Breast epithelium (tissue), 4 donors: ENCODE measurements at places on chromosomes 7 and 10. TPM values are rescaled to one million over a fixed set of nuclear protein-coding genes. Genes with fewer than 3 reads are reported as not detected.

The ZNF804B gene
- total RNA-seq = not detected

The AGR3 gene
- not detected for total RNA-seq

The SMKR1 gene
- not detected for total RNA-seq

The FAM25G gene
- not detected for total RNA-seq

The ATP5F1C gene
- 224 TPM for total RNA-seq

The ZNF25 gene
- total RNA-seq = 13.8 TPM

The DNAAF5 gene
- 23.6 TPM for total RNA-seq

DNA sequence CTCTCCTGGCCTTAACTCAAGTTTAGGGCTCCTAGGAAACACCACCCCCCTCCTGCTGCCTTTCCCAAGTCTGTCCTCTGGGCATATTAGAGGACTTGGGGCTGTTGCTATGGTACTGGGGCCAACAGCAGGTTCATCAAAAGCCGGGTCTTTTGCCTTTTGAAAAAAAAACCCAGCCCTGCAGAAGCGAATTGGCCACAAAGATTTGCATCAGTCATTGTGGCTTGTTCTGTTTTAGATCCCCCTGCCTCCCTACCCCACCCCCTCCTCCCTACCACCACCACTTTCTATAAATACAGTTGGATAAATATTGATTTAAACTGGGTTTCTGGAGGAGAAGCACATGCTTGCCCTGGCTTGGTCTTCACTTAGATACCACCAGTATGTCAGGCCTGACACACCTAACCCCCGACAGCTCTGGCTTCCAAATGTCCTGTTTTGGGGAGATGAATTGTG is 7.0 kb downstream of the MXI1 start:
- no peak for DNase-seq

DNA sequence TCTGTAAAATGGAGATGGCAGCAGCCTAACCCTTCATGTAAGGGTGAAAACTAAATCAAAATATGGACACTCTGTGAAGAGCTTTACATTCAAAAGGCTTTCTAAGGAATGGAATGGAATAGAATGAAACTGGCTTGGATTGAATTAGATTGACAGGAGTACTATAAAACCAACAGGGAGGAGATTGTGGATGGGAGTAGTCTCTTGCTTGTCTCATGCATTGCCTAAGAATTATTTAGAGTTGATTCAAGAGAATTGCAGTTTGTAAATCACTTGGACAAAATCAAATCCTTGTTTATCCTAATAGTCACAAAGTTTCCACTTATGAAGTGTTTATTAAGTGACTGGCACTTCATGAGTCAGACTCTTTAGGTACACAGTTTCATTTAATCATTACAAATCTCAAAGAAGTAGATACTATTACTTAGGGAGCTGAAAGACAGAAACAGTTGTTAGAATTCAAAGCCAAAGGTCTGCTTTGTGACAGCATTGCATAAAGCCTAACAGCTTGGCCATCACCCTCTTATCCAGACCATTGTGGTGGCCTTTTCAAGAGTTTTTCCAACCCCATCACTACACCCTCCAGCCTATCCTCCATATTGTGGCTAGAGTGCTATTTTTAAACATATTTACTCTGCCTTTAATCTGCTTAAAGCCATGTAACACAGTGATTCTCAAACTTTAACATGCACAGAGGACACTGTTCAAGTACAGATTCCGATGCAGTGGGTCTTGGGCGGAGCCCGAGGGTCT is 91.9 kb upstream of the GHITM start:
- no peak for DNase-seq

- no peak for DNase-seq
Observed at GRCh38 chr10:121134711-121135110, 283.5 kb downstream of the WDR11 start.

DNA sequence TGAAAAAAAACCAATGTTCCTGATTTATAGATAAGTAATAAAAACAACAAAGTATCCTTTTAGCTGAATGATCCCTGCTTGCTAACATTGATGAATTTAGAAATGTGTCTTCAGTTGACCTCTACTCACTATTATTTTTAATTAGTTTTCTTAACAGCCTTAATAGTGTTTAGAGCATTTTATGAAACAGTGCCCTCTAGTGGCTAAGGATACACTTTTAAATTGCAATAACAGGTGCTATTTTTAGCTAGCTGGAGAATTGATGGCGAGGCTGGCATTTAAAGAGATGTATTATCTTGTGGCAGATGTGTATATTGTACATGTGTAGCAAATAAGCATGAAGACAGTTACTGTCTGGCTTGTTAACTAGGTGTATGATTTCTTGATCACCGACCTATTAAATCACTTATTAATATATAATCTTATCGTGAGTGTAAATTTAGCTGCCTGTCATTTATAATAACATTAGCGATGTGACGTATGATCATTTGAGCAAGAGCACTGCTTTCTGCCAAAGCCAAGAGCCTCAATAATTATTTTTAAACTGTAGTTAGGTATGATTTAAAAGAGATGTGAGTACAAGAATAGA is 451.9 kb downstream of the DPP6 start:
- DNase-seq = no peak

DNA sequence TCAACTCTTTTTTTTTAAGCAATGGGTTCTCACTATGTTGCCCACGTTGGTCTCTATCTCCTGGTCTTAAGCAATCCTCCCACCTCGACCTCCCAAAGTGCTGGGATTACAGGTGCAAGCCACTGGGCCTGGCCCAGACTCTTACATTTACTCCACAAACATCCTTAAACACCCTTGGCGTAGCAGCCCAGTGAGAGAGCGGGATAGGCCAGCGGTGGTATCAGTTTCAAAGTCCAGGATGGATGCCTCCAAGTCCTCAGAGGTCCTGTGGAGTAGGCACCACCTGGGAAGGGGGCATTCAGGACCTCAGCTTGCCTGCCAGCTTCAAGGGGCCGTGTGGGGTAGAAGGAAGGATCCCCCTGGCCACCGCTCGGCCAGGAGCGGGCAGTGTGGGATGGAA is 18.1 kb upstream of the VPS37D start:
- no peak for DNase-seq

DNA sequence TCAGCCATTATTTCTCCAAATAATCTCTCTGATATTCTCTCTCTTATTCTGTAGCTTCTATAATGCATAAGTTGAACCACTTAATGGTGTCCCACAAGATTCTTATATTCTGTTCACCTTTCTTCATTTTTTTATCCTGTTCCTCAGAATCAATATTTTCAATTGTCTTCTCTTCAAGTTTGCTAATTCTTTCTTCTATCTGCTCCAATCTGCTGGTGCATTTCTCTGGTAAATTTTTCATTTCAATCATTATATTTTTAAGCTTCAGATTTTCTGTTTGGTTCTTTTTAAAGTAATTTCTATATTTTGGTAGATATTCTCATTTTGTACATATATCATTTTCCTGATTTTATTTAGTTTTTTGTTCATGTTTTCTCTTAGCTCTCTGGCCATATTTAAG is 272.6 kb downstream of the ZEB1 start:
- DNase-seq = no peak

DNA sequence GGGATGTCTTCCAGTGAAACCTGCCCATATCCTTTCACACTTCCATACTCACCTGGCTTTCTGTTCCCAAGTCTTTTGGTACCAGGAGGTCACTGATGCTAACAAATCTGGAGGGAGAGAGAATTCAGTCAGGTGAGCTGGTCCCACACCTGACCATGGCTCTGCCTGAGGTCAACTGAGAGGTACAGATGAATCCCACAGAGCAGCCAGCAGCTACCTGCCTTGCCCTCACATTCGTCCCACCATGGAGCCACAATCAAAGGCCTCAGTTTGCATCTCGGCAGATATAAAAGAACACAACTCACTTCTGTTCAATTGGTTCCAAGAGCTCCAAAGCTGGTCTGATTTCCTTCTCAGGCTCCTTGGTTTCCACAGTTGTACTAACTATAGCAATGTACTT is 47.0 kb downstream of the GDI2 start:
- no peak for DNase-seq

GRCh38 chr10:120600871-120601649 is 144.0 kb downstream of the PLPP4 start:
- no peak for DNase-seq

DNA sequence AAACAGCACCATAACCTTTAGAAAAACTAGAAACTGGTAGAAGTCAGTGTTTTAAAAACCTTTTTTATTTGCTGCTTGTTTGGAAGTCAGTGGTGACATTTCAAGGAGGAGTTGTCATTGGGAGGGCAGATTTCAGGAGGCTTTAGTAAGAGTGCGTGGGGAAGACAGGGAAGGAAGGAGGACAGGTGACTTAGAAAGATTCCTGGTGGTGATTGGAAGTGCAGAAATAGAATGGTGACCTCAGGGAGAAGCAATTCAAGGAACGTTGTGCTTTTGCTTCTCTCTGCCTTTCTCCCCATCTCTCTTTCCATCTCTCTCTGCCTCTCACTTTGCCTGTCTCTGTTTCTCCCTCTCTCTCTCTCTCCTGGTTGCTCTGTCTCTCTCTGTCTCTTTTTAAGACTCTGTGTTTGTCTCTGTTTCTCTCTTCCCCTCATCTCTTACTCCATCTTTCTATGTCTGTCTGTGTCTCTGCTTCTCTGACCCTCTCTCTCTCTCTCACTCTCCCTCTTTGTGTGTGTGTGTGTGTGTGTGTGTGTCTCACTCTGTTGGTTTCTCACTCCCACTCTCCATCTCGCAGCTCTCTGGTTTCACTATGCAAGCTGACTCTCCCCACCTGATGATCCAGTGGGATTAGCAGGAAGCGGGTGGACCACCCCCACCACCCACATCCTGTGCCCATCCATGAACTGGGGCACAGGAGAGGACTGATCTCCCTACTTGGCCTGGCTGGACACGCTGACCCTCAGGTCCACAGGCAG is 10.9 kb upstream of the PFKP start:
- no peak for DNase-seq

DNA sequence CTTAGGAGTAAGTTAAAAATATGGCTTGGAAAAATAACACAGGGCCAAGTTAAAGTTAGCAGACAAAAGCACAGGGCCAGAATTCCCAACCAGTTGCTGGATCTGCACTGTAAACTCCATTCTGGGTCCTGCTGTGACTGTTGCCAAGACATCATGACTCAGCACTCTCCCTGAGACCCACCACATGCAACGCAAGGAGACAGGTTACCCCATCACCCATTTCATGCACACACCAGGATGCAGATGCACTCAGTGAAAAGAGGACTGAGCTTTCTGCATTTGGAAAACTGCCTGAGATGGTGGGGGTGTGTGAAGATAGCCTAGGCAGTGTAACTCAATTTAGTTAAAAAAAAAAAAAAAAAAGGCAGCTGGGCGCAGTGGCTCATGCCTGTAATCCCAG is 97.6 kb upstream of the ZNF438 start:
- DNase-seq = no peak

DNA sequence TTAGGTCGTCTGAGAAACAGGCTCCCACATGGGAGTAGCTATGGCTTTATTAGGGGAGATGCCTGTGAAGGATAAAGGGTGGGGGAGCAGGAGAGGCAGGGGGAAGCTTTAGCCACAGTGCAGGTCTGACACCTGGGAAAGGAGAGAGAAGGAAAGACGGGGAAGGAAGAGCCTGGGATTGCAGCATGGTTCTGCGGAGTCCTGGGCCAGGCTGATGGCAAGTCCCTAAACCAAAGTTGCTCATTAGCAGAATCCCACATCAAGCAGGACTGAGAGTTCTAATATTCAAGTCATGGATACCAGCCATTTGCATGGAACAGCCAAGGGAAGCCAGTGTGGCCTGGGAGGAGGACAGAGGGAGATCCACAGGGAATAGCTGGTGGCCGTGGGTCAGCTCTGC is 414.8 kb downstream of the RPS24 start:
- DNase-seq = no peak

DNA sequence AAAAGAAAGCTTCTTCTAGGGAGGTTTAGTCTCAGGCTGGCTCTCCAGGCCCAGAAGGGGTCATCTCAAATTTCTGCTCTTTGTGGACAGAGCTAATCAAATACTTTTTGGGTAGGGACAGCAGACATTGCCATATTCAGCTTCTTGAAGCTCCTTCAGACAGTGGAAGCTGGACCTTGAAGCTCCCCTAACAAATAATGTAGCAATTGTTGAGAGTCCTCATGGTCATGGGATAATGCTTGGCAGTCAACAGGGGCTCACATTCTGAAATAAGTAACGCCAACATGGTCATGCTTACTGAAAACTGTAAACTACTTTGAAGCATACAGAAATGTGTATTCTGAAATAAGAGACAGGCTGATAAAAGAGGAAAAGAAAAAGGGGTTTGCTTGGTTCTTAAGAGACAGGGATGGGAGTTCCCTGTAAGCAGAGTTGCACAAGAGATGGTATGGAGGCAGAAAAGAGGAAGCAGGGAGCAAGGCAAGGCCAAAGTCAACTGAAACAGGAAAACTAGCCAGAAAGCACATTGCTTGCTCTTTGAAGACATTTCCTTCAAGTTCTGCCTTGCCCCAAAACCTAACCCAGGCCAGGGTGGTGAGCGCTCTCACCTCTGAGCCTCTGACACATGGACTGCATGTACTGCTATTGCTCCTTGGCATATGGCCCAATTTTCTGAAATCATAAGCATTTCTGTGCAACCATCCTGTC is 53.1 kb upstream of the KMT2E start:
- DNase-seq = no peak

GRCh38 chr10:15420858-15421257 is 49.8 kb upstream of the FAM171A1 start:
- DNase-seq = no peak

DNA sequence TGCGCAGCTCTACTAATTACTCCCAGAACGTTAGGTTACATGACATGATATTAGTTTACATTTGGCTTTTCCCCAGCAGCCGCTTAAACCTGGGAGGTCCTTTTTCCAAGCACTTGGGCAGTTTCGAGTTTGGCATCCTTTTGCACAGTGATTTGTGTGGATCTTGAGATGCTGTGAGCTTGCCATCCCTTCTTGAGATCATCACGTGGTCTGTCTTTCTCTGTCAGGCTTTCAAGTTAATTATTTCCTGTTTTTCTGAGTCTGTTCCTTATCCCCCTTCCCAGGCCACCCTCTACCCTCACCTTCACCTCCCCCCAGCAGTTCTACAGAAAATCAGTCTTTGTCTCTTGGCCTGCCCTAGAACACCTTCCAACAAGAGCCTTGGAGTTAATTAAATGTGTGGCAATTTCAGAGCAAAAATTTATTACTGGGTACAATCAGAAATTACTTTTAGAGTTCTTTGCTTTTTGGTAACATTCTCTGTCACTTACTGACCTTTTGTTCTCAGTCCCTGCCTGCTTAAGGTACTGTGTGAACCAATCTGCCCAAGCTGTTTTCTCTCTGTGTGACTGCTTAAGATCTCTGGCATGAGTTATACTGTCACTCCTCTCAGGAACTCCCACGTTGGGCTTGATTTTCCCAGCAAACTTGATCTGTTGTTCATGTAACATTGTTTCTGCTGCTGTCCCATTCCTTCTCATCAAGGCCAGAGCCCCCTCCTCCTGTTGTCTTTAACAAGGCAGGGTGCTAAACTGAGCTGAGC is 3.1 kb upstream of the SLF2 start:
- DNase-seq = no peak
